ENCODE measurements at places on chromosomes 11 and 22. TPM values are rescaled to one million over a fixed set of nuclear protein-coding genes. Genes with fewer than 3 reads are reported as not detected.

RFPL1 gene
- total RNA-seq = not detected

MRGPRX2 gene
- total RNA-seq = not detected

SAAL1 gene
- total RNA-seq = 9.5 TPM

NDUFC2 gene
- total RNA-seq = 130 TPM

OVOL1 gene
- total RNA-seq = 0.89 TPM

GVQW3 gene
- 3.3 TPM for total RNA-seq

GGT5 gene
- total RNA-seq = 29.4 TPM

All from lower lobe of right lung (tissue), 2 donors.